ENCODE measurements at places on chromosomes 3 and 15. TPM values are rescaled to one million over a fixed set of nuclear protein-coding genes. Genes with fewer than 3 reads are reported as not detected.

The ELL3 gene
- total RNA-seq: 2.2 TPM

The TIGIT gene
- total RNA-seq: not detected

The NOX5 gene
- not detected for total RNA-seq

The DPPA2 gene
- not detected for total RNA-seq

The GOLGB1 gene
- total RNA-seq: 14.3 TPM

The LINGO1 gene
- not detected for total RNA-seq

The MCF2L2 gene
- 3.2 TPM for total RNA-seq

The ACTRT3 gene
- total RNA-seq: 3.7 TPM

The GOLGA6L4 gene
- 0.59 TPM for total RNA-seq

The UCN2 gene
- total RNA-seq: 1.9 TPM

The CYP8B1 gene
- total RNA-seq: not detected

The WDR6 gene
- total RNA-seq: 79.7 TPM

The KLHDC8B gene
- 13.4 TPM for total RNA-seq

The ROPN1B gene
- not detected for total RNA-seq

The BRPF1 gene
- 11.4 TPM for total RNA-seq

All from bronchus fibroblast of lung (primary cell).